ENCODE measurements at places on chromosomes 2 and 18.

- no peak for DNase-seq
Observed at GRCh38 chr2:42696987-42697386, 66.9 kb downstream of the OXER1 start.

DNA sequence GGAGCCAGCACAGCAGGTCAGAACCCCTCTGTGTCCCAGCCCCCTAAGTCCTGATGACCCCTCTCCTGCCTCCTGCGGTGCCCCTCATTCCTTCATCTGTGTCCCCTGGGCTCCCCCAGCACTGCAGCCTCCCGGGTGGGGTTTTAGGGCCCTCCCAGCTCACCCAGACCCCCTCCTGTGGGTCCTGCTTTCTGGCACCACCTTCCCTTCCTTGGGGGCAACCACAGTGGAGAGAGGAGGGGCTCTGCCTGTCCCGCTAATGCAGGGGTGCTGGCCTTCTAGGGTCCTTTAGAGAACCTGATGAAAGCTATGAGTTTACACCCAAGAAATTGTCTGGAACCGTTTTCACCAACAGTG is 42.7 kb upstream of the ALPP start:
- no peak for DNase-seq

DNA sequence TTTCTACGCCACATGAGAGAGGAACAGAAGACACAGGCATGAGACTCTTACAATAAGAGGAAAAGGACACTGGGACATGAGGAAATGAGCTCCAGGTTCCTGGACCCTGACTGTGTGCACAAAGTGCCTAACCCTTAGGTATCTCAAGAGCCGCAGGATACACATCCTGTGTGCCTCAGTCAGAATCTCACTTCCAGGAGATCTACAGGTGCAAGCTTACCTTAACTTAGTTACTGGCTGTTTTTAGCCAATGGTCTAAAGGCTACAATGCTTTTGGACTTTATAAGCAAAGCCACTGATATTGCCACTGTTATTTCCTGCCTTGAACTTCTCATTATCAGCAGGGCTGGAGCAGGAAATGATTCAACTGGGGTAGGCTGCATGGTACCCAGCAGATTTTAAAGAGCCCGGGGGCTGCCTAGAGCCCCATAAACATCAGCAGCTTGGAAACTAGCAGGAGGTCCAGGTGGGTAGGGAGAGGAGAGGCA is 254.4 kb downstream of the ZNF521 start:
- DNase-seq: peak; percentile 3

DNA sequence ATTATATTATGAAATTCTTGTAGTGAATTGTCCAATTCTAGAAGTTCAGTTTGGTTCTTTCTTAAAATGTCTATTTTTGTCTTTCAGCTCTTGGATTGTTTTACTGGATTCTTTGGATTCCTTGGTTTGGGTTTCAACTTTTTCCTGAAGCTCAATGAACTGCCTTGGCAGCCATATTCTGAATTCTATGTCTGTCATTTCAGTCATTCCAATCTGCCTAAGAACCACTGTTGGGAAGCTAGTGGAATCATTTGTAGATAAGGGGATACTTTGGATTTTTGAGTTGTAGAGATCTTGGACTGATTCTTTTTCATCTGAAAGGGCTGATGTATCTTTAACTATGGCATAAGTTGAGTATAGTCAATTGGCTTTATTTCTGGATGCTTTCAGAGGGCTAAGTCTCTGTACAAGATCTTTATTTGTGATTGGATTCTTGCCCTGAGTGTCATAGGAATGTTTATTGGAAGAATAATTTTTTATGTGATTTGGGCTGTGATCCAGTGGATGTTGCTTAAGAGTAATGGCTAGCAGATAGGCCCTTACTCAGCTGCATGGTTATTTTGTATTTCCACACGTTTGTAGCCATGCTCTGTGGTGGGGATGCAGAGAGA is 42.3 kb downstream of the SERPINB7 start:
- no peak for DNase-seq

DNA sequence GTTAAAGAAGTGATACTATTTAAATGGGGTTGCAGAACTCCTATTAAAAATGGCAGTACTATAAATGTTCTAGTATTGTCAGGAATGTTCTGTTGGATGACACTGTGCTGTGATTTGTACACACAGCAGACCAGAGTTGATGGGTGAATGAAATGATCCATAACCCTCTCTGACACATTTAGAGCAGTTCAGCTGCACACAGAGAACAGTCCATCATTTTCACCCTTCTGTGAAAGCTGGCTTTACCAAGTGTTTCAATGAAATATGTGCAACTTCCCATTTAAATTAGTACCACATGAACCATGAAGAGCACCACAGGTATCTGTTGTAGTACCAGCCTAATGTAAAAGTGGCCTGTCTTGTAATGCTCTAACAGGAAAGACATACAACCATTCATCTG is 981.4 kb downstream of the TMEM182 start:
- no peak for DNase-seq

GRCh38 chr2:153311432-153311831 is 167.1 kb downstream of the RPRM start:
- DNase-seq: no peak

DNA sequence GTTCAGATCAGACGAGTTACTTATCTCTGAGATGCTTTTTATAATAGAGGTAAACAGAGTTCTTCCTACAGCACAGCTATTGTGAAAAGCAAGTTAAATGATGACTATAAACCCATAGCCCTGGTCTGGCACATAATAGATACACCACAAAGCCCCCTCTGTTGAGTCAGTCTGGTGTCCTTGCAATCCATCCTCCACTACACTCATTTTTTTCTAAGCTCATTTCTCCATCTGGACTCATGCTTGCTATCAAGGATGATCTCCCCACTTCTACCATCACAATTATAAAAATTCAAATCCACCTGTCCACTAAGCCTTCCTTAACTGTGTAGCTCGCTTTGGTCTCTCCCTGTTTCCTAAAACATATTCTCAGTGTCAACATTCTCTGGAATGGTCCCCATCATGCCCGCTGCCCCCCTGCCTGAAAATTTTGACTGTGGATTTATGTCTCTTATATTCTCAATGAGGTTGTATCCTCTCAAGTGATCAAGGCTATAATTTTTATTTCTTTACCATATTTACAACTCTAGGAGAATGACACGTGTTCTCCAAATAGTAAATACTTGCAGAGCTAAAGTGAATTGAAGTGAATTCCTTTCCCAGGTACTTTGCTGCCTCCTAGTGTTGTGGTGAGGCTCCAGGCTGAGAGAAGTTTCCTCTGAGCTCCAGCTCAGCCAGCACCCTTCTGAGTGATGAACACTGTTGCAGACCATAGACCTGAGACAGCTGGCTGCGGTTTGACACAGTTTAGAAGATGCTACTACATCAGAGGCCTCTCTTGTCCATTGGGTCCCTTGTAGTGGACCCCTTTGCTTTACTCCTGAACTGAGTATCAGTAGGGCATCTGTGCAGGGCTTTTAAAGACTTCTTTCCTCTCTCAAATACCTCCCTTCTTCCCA is 108.7 kb downstream of the DPP10 start:
- peak; percentile 21 for DNase-seq

DNA sequence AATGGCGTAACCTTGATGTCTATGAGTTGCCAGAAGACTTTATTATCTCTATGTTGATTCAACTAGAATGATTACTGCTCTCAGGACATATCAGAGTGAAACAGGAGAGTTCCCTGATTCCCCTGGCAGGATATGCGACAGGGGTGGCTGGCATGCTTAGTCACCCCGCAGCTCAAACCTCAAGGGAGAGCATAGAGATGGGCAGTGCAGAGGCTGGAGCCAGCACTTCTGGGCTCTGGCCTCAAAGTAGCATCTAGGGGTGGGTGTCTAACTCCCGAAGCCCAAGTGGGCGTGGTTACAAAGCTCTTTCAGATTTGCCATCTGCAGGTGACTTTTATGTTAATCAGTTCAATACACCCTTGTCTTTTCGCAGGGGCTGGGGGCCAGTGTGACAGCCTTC is 391.6 kb downstream of the ADCYAP1 start:
- DNase-seq: no peak

DNA sequence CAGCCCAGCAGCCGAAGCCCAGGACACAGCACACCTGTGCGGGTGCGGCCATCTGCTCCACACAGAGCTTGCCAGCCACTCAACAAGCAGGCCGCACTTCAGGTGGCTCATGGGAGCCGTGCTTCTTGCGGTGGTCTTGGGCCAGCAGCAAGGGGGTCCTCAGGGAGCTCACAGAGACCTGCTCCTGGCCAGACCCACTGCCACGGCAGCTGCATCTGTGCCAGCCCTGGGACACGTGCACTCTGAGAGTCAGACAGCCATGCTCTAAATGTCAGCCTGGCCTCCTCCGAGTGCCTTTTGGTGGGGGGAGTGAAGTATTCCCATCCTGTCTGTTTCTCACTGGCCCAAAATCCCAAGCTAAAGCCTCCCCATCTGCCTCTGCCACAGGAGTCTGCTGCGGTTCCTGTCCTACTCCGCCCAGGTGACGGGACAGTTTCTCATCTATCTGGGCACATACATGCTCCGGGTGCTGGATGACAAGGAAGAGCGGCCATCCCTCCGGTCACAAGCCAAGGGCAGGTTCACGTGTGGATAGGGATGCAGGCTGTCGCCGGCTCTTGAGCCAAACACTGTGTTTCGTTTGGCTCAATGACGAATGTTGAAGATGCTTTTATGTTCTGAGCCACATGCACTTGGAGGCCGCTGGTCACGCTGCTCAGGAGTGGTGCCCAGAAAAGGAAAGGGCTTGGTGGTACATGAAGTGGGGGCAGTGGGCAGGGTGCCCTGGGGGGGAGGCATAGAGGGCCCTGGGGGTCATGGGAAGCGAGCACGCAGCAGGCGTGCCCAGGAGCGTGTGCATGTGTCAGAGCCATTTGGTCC is 22.8 kb downstream of the CIDEA start:
- no peak for DNase-seq

DNA sequence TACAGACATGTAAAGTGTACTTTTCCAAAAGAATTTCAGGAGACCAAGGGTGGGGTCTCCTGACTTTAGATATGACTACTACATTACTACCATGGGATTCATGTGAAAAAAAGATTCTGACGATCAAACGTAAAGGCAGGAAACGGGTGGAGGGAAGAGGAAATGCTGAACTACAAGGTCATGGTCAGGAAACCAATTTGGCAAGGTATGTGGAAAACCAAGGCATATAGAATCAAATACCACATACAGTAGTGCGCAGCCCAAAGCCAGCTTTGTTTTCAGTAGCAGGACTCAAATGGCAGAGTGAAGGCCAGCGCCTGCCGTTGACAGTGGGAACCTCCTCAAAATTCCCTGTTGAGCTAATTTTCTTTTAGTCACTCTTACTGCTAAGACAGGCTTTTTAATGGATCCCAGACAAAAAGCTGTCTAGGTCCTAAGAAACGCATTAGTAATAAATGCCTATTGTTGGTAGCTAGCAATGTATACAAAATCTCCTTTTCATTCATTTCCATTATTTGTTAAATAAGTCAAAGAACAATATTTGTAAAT is 57.6 kb upstream of the SERTAD2 start:
- DNase-seq: peak; percentile 48

GRCh38 chr2:135875491-135876065 is 665 bp downstream of the MCM6 start:
- DNase-seq: peak; percentile 16

- peak; percentile 21 for DNase-seq
Observed at GRCh38 chr18:63979409-63979920, 9.6 kb downstream of the SERPINB8 start.

GRCh38 chr18:2244641-2245040 is 326.7 kb downstream of the METTL4 start:
- DNase-seq: no peak

DNA sequence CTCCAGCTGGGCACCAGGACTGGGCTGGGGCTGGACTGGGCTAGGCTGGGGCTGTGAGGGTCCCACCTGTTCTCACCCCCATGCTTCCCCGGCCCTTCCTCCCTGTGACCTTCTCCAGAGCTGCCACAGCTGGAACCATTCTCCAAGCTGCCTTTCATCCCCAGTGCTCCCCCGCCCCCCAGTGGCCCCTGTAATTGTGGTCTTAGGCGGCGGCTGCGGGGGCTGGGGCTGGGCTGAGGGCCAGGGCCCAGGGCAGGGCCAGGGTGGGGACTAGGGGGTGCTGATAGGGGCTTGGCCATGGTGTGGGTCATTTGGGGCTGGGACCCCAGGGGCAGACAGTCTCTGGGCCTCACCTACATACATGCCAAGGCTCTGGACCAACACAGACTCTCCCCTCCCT is 2.8 kb upstream of the WNT10A start:
- DNase-seq: no peak

DNA sequence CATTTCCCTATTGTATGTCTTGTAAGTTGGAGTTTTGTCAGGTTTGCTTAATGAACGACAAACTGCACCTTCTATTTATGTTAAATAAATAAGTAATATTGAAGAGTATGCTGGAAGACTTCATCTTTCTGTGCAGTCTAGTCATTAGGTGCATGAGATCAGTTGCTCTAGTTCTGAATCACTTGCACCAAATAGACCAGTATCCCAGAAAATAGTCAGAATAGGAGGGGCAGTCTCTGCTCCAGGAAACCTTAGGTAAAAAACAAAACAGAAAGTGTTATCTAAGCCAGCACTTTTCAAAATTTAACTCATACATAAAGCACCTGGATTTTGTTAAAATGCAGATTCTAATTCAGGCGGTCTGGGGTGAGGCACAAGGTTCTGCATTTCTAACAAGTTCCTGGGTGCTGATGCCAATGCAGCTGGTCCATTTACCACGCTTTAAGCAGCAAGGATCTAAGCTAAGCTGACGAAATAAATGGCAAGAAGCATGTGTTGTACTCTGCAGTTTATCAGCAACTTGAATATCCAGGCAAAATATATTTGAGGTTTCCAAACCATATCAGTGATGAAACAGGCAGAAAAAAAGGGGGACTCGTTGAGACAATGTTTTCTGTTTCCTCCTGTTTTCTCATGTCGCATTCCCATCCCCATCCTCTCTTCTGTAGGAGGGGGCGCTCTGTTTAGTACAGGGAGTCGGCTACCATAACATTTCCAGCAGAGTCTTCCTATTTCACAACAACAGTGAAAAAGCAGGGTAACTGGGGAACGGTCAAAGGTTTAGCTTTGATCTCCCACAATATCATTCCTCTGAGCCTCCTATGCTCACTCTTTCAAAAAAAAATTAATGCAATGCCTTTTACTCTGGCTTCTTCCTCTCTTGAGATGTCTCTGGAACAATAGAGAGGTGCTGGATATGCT is 106.4 kb downstream of the MBD2 start:
- no peak for DNase-seq

GRCh38 chr2:67039517-67040103 is 357.5 kb upstream of the ETAA1 start:
- no peak for DNase-seq

Data from GDM1 (cell line).